ENCODE measurements at places on chromosomes 16 and 17.

DNA sequence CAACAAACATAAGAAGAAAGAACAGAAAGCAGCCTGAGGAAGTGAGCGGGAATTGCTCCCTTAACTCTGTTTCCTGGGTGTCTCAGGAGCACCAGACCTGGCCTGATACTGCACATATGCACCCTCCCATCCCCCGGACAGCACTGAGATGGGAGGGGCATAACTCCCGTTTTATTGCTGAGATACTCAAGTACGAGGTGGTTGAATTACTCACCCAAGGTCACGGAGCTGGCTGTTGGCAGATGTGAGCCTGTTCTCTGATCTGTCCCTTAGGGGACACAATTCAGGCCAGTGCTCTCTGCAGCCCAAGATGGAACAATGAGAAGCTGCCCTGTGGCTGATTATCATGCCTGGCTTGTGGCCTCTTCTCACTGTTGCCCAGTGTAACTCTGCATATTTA lies 9.1 kb upstream of the MED9 start:
- DNase-seq: no peak

DNA sequence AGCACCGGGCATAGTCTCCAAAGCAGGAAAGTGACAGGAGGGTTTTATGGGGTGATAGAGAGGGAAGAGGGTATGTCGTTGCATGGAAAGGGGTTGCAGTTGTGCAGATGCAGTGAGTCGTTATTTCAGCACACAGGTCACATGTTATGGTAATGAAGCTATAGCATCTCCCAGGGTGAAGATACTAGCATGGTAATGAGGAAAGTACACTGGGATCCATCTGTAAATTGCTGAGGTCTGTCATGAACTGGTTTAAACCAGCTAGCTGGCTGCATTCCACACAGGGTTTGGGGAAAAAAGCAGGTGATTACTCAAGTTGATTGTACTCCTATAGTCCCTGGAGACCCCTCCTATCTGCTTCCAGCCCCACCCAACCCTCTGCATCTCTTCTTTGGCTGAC lies 11.7 kb downstream of the COX11 start:
- DNase-seq: no peak

GRCh38 chr17:81578038-81578441 lies 25.9 kb upstream of the FAAP100 start:
- no peak for DNase-seq

DNA sequence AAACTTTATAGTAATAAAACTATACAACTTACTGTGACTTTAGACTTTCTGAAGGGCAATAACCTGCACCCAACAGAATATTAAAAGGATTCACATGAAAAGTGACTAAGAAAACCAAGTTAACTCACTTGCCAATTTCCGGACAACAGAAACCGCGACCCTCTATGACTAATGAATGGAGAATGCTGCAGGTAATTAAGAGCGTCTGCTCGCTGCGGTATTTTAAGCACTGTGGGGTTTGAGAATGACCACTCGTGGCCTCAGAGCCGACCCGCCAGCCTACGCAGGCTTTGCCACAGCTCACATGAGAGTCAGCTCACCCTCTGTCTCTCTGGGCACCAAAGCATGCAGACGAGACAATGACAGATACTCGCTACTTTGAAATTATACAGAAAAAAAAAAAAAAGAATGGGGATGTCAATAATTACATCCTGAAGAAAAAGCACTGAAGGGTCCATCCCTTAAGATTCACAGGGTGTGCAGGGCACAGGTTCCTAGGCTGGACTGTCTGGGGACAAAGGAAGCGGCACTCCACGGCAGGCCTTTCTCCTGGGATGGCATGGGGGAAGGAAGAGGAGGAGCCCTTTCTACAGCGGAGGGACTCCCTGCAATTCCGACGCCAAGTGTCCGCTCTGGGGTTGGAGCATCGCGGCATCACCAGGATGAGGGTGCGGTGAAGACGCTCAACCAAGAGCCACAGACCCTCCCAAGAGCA lies 35.0 kb downstream of the ZCCHC14 start:
- no peak for DNase-seq

DNA sequence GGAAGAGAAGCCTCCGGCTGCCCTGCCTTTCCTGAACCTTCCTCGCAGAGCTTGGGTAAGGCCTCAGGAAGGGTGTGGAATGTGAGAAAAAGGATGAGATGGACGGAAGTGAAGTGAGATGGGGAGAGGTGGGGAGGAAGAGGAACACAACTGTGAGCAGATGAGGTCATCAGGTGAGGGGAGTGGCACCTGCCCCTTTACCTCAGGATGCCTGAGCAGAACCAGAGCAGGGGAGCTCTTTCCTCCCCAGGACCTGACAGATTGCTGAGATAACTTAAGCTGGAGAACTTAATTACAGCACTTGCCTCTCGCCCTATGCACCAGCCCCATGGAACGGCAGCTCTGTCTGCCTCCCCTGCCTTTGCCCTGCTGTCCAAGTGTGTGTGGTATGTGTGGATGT lies 29.8 kb downstream of the TMEM132E start:
- DNase-seq: no peak
